ENCODE measurements at places on chromosomes 4 and X.

- no peak for DNase-seq
Measured at GRCh38 chr4:154417373-154417673, 74.3 kb downstream of the DCHS2 start.

DNA sequence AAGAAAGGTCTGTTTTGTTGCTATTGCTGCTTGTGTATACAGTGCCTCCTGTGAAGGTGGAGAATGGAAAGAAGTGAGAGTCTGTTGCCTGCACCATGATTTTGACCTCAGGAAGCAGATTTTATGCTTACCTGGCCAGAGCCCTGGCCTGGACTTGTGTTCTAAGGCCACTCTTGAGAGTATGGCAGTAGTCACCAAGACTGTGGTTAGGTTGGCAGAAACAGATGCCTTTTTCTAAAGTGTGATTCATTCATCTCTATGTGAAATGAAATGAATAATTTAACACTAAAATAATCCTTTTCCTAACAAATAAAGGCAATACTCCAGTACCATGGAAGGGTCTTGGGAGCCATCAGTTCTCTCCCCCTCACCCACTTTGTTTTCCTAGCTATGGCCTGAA, 161.8 kb downstream of the DCLK2 start:
- no peak for DNase-seq

GRCh38 chrX:85851418-85851817, 195.9 kb downstream of the CHM start:
- DNase-seq: no peak

- no peak for DNase-seq
Measured at GRCh38 chr4:107757864-107758476, 37.9 kb upstream of the PAPSS1 start.

GRCh38 chr4:163172647-163173046, 6.0 kb upstream of the NAF1 start:
- no peak for DNase-seq

DNA sequence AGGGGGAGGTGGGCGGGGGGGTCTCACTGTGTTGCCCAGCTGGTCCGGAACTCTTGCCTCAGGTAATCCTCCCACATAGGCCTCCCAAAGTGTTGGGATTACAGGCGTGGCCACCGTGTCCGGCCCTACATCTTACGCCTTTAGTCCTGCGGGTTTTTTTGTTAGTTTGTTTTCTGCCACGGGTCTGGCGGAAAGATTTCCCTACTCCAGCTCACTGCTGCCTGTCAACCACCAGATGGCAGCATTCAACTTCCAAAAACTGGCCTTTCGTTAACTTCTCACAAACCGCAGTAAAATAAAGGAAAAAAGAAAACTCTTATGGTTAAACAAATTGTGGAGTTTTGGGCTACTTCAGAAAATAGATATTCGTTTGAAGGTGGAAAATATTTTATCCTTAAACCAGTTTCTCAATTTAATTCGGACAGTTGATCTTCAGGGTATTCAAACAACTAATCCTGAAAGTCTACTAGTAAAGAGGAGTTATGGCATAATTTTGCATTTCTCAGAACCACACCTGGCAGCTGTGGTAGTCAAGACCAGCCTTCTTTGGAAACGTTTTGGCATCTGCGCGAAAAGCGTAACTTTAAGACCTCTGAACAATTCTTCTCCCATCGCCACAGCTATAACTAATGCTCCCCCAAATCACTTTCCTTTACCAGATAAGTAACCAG, 41.1 kb downstream of the LUZP4 start:
- DNase-seq: no peak

DNA sequence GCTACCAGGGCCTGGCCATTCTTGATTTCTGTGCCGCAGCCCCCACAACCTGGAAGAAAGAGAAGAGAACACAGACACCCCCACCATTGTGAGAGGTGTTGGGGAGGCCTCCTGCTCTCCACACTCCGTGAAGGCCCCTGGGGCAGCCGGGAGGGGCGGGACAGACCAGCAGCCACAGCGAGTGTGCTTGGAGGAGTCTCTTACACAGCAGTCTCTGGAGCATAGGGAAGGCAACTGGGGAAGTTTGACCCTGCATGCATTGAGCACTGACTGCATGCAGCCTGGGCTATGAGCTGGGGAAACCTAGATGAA, 77.9 kb downstream of the ABLIM2 start:
- no peak for DNase-seq

- no peak for DNase-seq
Measured at GRCh38 chrX:50495616-50496015, 25.0 kb upstream of the DGKK start.

GRCh38 chrX:9342561-9343051, 122.3 kb upstream of the TBL1X start:
- DNase-seq: peak; percentile 70

DNA sequence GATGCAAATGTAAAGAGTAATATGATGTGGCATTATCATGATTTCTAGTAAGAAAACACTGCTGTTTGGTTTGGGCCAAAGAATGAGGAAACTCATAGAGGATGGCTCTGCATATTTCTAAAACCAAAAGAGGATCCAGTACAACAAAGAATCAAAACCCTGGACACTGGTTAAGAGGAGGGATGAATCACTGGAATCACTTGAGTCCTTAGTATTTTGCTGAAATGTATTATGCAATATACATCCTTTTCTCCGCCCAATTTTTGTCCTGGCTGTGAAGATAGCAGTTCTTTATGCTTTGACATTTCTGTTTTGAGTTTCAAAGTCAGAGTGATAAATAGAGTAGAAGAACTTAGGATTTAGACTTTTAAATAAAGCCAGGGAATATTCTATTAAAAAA, 345.9 kb downstream of the PACRGL start:
- no peak for DNase-seq

- no peak for DNase-seq
Measured at GRCh38 chr4:183390374-183390773, 54.1 kb upstream of the CDKN2AIP start.

- no peak for DNase-seq
Measured at GRCh38 chr4:60366661-60367060, 833.5 kb upstream of the ADGRL3 start.

Data from activated naive CD8-positive, alpha-beta T cell treated with anti-CD3 and anti-CD28 coated beads, Interleukin-2, amount 10 ng/mL, durations not matched to agents 7 days and 5 days (primary cell).